ENCODE measurements at places on chromosomes 6 and 20. TPM values are rescaled to one million over a fixed set of nuclear protein-coding genes. Genes with fewer than 3 reads are reported as not detected.

SLC17A3 gene
- not detected for total RNA-seq

TFAP2C gene
- 72.8 TPM for total RNA-seq

DSP gene
- 7.9 TPM for total RNA-seq

KIF25 gene
- not detected for total RNA-seq

ZC3H12D gene
- total RNA-seq = 0.08 TPM

SASH1 gene
- total RNA-seq = 21.7 TPM

LAMP5 gene
- total RNA-seq = not detected

ULBP2 gene
- 5.6 TPM for total RNA-seq

PLA2G7 gene
- 2.5 TPM for total RNA-seq

YWHAB gene
- total RNA-seq = 69.5 TPM

HLA-DQB2 gene
- 0.19 TPM for total RNA-seq

PRR18 gene
- total RNA-seq = not detected

REPS1 gene
- 17.4 TPM for total RNA-seq

UST gene
- total RNA-seq = 2.8 TPM

WFDC5 gene
- total RNA-seq = not detected

SRMS gene
- total RNA-seq = not detected

DNAAF9 gene
- total RNA-seq = 2.9 TPM

SENP6 gene
- total RNA-seq = 50.8 TPM

GATA5 gene
- total RNA-seq = not detected

SLC13A3 gene
- total RNA-seq = 2.8 TPM

CD40 gene
- total RNA-seq = 5.4 TPM

PEX6 gene
- 19.2 TPM for total RNA-seq

SLC35D3 gene
- total RNA-seq = not detected

POM121L2 gene
- not detected for total RNA-seq

C6orf15 gene
- total RNA-seq = not detected

ADAM33 gene
- total RNA-seq = not detected

PDE7B gene
- 1.6 TPM for total RNA-seq

MEP1A gene
- not detected for total RNA-seq

DPPA5 gene
- total RNA-seq = not detected

TMEM217 gene
- total RNA-seq = not detected

NKX2-2 gene
- total RNA-seq = 0.41 TPM

PRSS35 gene
- 0.23 TPM for total RNA-seq
